GF-D8 (cell line): ENCODE measurements at places on chromosomes 4 and X.

DNA sequence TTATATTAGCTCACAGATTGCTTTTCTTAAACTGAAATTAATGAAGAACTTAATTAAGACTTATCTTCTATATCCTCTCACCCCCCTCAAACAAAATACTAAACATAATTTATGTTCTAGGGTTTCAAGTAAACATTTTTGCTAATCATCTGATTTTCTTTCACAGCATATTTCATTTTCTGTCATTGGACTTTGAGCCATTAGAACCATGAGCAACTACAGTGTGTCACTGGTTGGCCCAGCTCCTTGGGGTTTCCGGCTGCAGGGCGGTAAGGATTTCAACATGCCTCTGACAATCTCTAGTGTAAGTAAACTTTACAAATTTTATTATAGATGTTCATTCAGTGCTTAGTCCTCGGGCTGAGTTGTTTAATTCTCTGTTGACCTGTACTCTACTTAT, 3.3 kb downstream of the PDLIM5 start:
- DNase-seq, result no peak

DNA sequence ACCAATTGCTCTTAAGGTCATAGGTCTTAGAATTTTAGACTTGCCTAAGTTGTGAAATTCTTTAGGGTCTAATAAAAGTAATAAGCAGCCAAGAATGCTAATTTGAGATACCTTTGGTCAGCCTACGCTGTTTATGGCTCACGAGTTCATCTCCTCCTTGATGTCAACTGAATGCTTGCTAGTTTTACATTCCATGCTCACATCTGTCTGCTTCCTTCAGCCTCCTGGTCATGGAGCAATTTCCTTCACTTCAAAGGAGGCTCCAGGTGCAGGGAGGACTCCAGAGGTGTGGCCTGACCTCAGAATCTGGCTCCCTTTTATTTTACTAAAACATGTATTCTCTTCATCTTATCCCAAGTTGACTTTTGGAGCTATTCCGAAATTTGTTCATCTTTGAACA, 23.3 kb upstream of the LNX1 start:
- DNase-seq, result no peak

GRCh38 chrX:47218920-47219815, 687 bp downstream of the CDK16 start:
- no peak for DNase-seq

- no peak for DNase-seq
Observed at GRCh38 chrX:131225078-131225477, 64.0 kb downstream of the IGSF1 start.

DNA sequence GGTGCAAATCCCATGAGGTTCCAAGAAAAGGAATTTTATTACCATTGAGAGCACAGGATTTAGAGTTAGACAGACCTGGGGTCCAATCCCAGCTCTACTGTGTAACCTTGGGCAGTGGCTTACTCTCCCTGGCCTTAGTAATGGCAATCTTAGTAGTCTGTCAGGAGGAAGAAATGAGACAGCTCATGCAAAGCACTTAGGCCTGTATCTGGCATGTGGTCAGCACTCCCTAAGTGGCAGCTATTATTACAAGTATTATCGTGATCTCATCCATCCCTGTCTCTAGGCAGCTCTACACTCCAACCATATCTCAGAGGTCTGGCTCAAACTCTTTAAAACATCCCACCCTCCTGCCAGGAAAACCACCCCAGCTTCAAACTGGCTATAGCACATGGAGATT, 129.6 kb upstream of the NALF2 start:
- no peak for DNase-seq

DNA sequence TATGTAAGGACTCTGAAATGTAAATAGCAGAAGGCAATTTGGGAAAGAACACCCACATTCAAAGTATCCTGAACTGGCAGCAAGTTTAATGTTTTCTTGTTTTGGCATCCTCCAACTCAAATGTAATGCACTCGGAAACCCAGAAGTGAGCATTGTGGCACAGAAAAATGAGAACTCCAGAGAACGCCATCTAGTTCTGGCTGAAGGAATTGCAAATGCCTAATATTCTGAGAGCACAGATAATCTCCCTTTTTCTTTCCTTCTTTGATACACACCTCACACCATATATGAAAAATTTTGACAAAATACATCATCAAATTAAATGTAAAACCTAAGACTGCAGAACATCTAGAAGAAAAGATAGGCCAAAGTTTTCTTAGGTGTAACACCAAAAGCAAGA, 52.1 kb downstream of the PWWP3B start:
- no peak for DNase-seq

DNA sequence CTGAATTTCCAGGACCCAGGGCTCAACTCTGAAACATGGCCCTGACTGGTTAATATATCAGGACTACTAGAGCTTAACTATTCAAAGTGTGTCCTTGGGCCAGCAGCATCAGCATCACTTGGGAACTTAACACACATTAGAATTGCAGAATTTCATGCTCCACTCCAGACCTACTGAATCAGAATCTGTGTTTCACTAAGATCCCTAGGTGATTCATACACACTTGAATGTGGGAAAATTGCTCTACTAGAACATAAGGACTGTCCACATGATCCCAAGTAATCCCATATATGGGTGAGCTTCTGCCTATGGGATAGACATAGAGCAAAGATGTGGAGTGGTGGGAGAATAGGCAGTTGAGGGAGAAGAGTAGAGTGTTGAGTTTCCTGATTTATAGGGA, 192.5 kb upstream of the CLNK start:
- no peak for DNase-seq

DNA sequence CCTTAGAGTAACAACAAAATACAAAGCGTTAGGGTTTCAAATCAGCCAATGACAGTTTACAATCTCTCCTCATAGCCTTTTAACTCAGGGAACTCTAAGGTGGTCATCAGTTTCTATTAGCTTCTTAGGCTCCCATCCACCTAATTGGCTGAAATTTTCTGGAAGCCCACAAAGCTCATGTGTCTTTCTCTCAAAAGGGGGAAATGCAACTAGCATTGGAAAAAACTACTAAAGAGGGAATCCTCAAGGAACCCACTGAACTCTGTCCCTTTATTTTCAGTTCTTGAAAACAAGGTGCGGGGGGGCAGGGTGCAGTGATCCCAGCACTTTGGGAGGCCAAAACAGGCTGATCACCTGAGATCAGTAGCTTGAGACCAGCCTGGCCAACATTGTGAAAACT, 56.4 kb downstream of the PDGFC start:
- DNase-seq, result no peak

DNA sequence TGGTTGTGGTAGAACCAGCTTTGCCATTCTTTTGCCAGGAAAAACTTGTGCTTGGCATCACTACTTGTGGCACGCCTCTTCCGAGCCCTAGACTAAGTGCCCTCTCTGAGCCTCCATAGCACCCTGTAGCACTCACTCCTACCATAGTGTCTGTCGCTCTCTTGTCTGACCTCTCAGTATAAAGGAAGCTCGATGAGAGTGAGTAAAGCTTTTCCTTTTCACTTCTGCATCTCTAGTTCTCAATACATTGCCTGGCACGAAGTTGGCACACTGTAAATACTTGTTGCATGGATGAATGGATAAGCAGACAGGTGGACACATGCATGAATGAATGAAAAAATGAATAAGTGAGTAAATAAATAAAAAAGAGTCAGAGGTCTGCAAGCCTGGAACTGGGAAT, 48.3 kb downstream of the TLR10 start:
- no peak for DNase-seq
